ENCODE measurements at places on chromosomes 1 and 21.

DNA sequence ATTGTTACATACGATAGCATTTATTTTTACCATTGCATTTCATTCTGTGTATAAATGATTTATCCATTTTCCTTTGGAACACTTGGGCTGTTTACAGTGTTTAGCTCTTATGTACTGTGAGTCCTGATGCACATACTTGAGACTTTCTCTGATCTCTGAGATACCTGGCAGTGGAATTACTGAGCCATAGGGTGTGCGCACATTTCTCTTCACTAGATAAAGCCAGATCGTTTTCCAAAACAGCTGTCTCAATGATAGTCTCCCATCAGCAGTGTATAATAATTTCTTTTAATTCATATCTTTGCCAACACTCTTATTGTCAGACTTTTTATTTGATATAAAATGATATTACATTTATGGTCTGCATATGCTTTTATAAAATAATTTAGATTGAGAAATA lies 66.2 kb downstream of the VPS13D start:
- no peak for DNase-seq

GRCh38 chr1:172147541-172147940 lies 272.9 kb upstream of the C1orf105 start:
- no peak for DNase-seq

GRCh38 chr1:68495968-68496679 lies 758 bp downstream of the DEPDC1 start:
- no peak for DNase-seq

DNA sequence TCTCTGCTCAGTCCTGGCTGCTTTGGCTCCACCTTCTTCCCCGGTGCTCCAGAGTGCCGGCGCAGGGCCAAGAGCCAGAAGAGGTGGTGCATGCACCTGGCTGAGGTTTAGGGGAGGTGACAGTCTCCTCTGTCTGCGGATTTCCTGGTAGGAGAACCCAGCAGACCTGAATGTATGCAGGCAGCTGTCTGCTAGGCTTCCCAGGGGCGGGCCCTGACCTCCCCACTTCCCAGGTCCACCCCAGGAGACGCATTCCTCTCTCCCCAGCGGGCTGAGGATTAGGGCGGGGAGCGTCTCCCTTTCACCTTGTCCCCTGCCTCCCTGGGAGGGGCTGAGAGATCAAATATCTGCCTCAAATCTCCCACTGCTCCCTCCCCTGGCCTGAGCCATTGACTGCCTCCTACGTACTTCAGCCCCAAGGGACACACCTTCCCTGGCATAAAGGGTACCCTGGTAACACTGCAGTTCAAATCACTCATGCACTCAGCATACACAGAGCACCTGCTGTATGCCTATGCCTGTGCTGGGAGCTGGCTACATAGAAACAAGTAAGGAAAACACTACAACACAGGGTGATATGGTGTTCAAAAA lies 27.5 kb downstream of the DMBX1 start:
- no peak for DNase-seq

DNA sequence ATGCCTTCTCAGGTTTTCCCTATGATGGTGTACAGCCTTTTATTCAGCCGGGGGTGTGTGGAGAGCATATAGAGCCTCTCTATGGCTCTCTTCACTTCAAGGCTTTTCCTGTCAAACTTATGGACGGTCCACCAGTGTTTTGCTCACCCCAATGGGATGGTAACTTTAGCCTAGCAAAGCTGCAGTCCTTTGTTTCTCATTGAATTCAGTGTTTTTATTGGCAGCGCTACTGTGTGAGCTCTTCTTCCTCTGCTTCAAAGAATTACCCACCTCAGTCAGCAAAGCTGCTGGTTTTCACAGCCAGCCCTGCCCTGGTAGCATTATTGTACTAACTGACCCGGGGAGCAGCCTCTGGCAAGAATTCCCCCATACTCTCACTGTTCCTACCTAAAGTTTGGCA lies 145.3 kb upstream of the RRP15 start:
- DNase-seq = no peak

DNA sequence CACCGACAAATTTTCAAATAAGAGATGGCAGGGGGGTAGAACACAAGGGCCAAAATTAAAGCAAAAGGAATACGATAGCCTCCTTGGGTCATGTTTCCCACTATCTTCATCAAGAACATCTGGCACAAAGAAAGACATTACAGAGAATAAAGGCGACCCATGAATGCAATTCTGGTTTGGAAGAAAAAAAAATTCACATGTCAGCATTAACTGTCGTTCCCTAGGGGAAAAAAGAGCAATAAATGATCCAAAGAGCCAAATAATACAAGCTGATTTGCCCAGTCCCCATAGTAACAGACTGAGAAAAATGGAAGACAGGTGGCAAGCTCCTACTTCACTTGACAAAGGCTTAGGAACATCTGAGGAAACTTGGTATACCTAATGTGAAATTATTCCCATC lies 4.5 kb downstream of the STIL start:
- DNase-seq = no peak

DNA sequence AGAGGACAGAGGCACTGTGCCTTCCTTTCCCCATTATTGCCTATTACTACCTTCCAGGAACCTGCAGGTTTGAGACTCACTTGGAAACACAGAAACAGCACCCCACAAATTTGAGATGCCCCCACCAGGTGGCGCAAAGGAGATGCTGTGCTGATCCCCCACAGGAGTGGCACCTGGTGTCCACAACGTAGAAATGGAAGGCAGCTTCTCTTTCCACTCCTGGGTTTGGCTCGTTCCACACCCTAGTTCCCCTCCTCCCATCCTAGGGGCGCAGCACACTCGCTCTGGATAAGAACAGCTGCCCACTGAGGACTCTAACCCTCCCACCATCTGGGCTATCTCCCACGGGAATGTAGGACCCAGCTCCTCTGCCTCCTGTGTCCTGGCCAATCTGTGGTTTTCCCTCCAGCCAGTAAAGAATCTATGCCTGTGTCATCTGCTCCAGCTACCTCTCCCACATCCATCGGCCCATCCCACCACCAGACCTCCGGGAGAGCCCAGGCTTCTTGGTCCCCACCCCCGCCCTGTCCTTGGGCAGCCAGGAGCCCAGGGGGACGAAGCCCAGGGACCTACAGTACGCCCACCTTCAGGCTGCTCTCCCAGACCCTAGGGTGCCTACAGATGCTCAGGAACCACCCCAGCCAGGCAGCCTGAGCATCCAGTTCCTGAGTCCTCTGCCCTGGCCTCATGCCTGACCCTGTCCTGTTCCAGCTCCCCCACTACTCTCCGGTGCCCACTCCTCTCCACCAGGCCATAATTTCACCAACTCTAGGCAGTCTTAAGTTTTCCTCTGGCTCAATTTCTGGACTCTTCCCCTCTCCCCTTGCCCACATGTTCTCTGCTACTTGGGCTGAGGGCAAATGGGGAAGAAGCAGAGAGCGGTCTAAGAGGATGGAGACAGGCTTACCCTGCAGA lies 549 bp downstream of the THBS3 start:
- peak; percentile 55 for DNase-seq

DNA sequence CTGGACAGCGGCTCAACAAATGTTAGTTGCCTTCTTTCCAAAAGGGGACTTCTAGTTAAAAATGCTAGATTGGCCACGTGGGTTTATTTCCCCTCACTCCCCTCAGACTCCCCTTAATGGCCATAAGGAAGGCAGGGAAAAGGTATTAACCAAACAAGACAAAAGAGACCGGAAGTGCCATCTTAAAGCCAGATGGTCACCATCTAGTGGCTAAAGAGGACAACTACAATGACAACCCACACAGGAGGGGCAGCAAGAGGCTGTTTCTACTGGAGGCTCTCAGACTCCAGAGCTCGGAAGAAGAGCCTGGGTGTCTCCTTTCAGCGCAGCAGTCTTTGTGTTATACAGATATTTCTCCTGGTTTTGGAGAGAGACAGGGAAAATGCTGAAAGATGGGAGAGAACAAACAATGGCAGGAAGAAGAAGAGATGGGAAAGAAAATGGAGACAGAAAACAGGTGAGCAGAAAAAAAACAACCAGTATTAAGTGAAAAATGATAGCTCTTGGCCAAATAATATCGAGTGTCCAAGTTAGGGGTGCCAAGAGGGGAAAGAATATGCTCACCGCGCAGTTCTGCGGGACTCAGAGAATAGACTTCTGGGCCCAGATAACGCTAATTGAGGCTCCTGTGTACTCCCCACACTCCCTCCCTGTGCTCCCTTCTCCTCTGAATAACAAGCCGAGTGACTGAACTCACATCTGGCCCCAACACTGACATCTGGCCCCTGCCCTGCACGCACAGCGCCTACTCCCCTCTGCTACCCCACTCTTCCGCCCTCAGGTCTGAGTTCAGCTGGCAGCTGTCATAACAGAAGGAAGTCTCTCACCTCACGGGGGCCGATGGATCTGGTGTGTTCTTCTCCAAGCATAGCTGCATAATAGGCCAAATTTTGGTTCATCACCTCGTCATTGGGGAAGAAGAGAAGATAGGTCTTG lies 9.6 kb downstream of the P3H1 start:
- peak; percentile 39 for DNase-seq

DNA sequence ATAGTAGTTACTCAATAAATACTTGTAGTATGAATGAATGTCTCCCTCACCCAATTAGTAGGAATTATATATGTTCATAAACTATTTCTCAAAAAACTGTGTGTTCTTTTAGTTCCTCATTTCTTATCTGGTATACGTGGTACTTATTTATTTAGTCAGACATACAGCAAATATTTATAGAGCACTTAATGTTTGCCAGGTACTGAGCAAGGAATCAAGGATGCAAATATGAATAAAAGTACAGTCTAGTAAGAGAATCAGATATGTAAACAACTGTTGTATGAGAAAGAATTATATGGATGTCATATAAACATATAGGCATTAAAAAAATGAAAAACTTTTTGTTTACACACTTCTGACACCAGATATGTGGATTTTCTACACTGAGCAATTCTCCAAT lies 58.5 kb downstream of the ATF6 start:
- DNase-seq = no peak

- DNase-seq = no peak
Observed at GRCh38 chr1:110070671-110071242, at the start of gene ALX3. Gene ALX3, minus strand, starts transcription at chr1:110070672. Its CDS starts 60 bp downstream, at chr1:110070612.

GRCh38 chr1:93151474-93151873 lies 28.7 kb downstream of the TMED5 start:
- no peak for DNase-seq

DNA sequence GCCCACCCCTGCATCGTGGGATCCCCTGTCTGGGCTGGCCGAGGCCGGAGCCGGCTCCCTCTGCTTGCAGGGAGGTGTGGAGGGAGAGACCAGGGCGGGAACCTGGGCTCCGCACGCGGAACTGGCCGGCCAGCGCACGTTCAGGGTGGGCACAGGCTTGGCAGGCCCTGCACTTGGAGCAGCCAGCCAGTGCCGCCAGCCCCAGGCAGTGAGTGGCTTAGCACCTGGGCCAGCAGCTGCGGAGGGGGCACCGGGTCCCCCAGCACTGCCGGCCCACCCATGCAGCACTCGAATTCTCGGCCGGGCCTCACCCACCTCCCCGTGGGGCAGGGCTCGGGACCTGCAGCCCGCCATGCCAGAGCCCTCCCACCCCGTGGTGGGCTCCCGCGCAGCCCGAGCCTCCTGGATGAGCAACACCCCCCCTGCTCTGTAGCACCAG lies 422.6 kb downstream of the AMY1C start:
- DNase-seq = no peak

- no peak for DNase-seq
Observed at GRCh38 chr1:178284058-178284457, 190.2 kb downstream of the RASAL2 start.

- no peak for DNase-seq
Observed at GRCh38 chr1:65964123-65964522, 171.4 kb downstream of the PDE4B start.

DNA sequence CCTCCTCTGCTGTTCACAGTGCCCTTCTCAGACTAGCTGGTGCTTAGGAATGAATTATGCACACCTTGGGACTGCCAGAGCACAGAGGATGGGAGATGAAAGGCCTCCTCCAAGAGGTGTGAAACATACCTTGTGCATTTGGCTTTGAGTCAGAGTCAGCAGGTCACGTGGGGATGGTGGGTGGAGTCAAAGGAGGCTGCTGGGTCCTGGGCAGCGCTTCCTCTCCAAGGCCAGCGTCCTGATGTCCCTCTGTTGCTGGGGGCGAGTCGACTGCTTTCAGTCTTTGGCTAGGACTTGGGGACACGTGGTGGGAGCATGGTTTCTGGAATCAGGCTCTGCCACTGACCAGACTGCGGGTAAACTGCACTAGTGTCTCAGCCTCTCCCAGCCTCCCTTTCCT lies 91.2 kb downstream of the AJAP1 start:
- no peak for DNase-seq

GRCh38 chr1:87953121-87953520 lies 624.4 kb downstream of the LMO4 start:
- no peak for DNase-seq

Data from AG04450 (cell line).